ENCODE measurements at places on chromosomes 11 and 22. TPM values are rescaled to one million over a fixed set of nuclear protein-coding genes. Genes with fewer than 3 reads are reported as not detected.

CELSR1 gene
- total RNA-seq = 2.0 TPM

TRIM6 gene
- total RNA-seq = 5.1 TPM

RAG1 gene
- 0.65 TPM for total RNA-seq

CRYAB gene
- total RNA-seq = 34.2 TPM

FGF3 gene
- total RNA-seq = not detected

MIAT gene
- 0.72 TPM for total RNA-seq

ANGPTL5 gene
- total RNA-seq = not detected

NLRP6 gene
- total RNA-seq = not detected
